ENCODE measurements at places on chromosomes 5 and 9.

DNA sequence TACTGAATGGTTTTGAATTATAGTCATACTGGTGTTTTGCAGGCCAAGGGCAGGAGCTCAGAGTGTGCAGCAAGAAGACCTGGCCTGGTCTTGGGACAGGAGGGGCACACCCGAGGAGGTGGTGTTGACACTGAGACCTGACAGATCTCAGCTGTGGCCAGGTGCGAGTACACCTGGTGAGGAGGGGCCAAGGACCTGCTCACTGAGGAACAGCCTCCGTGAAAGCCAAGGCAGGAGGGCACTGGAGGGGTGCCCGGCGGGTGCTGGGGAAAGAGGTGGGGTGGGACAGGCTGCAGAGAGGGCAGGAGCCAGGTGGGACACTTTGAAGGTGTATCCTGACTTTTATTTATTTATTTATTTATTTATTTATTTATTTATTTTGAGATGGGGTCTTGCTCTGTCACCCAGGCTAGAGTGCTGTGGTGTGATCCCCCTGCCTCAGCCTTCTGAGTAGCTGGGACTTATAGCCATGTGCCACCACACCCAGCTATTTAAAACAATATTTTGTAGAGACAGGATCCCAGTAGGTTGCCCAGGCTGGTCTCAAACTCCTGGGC is 23.3 kb upstream of the LAMC3 start:
- DNase-seq: no peak

DNA sequence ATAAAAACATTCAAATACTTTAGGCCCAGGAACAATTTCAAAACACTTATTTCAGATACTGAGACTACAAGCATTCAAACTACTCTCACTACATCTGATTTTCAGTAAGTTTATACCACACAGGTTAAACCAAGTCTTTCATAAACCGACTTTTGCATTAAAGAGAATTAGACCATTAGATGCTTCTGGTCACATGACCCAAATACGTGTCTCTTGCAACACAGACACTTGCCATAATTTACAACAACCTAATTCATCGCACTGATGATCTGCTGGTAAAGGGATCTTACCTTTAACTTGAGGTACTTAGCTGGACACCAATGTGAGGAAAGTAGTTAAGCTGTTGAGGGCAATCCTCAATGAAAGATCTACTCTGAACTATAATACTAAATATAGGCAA is 3.2 kb downstream of the HNRNPH1 start:
- peak; percentile 22 for DNase-seq

- DNase-seq: no peak
Observed at GRCh38 chr5:179451828-179452196, 98.5 kb upstream of the RUFY1 start.

GRCh38 chr5:132266836-132267160 is 9.3 kb downstream of the PDLIM4 start:
- no peak for DNase-seq

GRCh38 chr5:173554989-173555705 is 61.3 kb downstream of the BOD1 start:
- DNase-seq: no peak

DNA sequence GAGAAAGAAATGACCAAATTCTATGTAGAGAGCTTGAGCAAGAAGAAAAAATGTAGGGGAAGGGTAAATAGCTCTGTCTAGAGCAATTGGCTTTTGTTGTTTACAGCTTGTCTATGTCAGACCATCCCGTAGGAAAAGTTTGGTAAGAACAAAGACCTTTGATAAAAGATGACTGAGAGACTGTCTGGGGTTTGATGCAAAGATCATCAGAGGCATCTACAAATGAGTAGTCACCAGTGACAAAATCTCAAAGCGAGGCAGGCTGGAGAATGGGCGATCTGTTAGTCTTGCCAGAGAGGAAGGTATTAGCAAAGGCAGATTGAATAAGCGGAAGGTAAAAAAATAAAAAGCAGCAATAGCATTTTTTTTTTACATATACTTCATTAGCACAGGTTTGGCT is 125.0 kb upstream of the RASGRF2 start:
- DNase-seq: no peak

GRCh38 chr5:36666986-36667385 is 60.6 kb downstream of the SLC1A3 start:
- DNase-seq: no peak

DNA sequence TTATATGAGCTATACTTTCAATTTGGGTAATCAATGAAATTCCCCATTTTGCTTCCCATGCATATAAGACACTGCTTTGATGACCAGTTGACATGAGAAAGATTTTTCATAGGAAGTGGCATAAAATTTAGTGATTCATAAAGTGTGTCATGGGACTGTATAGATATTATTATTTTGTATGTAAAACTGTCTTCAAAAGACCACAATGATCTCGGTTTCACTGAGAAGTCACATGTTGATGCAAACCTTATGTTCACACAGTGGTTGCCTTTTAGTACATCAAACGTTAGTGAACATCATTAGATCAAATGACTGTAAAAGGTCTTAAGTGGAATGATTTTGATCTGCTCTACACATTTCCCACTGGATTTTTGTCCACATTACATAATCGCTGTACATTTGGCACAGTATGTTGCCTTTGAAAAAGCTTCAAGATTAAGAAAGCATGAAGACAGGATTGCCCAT is 349.2 kb upstream of the MEF2C start:
- DNase-seq: peak; percentile 49

- DNase-seq: no peak
Observed at GRCh38 chr9:100561256-100561655, 16.6 kb upstream of the CAVIN4 start.

- no peak for DNase-seq
Observed at GRCh38 chr5:59115345-59115744, 532.5 kb downstream of the RAB3C start.

GRCh38 chr5:161498531-161498930 is 48.0 kb downstream of the GABRB2 start:
- no peak for DNase-seq

DNA sequence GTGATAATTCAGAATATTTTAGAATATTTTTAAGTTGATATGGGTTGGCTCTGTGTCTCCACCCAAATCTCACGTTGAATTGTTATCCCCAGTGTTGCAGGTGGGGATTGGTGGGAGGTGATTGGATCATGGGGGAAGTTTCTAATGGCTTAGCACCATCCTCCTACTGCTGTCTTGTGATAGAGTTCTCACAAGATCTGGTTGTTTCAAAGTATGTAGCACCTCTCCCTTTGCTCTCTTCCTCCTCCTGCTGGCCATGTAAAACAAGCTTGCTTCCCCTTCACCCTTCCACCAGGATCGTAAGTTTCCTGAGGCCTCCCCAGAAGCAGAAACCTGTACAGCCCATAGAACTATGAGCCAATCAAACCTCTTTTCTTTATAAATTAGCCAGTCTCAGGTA is 214.6 kb upstream of the C9orf72 start:
- peak; percentile 64 for DNase-seq

- peak; percentile 88 for DNase-seq
Observed at GRCh38 chr9:91207729-91208418, 153.8 kb downstream of the AUH start.

DNA sequence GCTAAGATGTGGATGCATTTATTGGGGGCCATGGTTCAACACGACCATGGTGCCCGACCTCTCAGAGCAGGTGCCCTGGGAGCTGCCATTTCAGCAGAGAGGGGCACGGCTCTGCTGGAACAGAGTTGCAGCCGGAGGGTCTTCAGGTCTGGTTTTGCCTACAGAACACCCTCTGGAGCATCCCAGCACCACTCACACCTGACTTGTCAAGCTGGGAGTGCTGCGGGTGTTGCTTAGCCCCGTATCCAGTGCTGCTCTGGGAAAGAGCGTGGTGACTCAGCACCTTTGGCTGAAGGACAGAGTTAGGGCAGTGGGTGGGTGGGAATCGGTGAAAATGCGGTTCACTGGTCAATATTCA is 36.5 kb upstream of the IRX4 start:
- no peak for DNase-seq

GRCh38 chr5:175707751-175708375 is 50.0 kb downstream of the HRH2 start:
- DNase-seq: no peak

- DNase-seq: no peak
Observed at GRCh38 chr9:81384911-81385310, 304.4 kb downstream of the TLE1 start.

DNA sequence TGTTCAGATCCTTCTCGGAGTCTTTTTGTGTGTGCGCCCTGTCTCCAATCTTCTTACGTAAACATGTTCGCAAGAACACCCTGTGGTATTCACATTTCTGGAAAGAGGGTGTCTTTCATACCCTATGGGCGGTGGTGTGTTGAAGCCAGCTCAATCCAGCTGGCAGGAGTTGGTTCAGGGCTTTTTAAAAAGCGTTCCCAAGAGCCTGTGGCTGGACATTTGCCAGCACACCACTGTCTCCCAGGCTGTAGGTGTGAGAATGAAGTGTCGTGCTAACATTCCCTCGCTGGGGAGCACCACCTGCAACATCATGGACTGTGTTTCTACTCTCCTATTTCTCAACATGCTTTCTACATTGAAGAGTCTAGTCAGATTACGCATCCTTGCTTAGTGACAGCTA is 51.7 kb downstream of the S1PR3 start:
- no peak for DNase-seq

DNA sequence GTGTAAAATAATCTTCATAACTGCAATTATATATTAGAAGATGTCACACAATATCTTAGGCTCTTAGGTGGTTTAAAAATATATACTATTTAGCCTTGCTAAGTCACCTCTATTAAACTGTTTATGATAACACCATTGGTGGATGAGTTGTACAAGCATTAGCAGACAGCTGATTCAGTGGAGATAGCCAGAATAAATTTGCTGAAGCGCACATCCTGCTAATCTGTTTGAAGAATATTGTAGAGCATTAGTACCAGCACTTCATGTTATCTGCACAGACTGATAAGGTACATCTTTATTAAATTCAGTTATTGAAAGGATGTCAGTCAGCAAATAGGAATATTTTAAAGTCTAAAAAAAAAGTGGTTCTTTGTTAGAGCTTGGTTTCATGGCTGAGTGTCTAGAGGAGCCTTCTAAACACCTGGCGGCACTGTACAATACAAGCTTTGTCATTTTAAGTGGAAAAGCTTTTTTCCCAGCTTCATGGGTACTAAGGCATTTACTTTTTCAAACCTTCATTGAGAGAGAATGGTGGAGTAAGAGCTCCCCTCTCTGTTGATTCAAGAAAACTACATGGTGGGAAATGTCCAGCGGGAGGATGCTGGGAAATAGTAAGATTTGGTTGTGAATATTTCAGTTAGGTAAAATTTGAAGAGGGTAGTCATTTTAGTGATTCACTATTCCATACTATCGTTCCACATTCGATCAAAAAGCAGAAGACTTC is 275.1 kb downstream of the SLF1 start:
- no peak for DNase-seq

DNA sequence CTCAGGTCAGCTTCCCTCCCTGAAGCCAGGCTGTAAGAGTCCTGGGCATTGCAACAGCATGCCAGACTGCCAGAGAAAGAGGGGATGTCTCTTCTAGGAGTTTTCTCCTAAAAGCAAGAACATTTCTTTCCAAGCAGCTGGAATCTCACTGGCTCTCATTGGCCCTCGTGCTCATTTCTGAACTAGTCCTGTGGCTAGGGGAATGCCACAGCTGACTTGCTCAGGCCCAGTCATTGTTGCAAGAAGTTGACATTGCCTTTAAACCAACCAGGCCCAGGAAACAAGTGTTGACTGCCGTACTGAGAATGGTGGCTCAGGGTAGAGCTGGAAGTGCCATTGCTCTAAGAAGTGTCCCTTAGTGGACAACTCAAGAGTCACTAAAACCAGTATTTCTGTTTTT is 15.0 kb upstream of the CEP120 start:
- DNase-seq: no peak

DNA sequence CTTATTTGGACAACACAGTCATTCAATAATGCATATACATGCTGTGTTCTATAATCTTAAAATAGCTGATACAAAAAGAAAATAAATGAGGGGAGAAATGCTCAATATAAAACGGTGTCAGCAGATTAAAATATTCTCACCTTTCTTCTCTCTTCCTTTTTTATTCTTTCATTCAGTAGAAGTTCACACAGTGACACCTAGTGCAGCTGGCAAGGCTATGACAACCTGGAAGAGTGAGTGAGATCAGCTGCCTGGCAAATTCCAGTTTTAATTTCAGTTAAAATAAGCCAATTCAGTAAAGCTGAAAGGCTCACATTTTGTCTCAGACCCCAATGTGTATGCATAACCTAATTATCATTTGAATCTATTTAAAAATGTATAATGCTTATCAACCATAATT is 150.3 kb downstream of the RASEF start:
- DNase-seq: no peak

GRCh38 chr9:80784647-80785046 is 904.7 kb downstream of the TLE1 start:
- DNase-seq: no peak

- no peak for DNase-seq
Observed at GRCh38 chr5:143427122-143427735, 23.7 kb upstream of the NR3C1 start.

DNA sequence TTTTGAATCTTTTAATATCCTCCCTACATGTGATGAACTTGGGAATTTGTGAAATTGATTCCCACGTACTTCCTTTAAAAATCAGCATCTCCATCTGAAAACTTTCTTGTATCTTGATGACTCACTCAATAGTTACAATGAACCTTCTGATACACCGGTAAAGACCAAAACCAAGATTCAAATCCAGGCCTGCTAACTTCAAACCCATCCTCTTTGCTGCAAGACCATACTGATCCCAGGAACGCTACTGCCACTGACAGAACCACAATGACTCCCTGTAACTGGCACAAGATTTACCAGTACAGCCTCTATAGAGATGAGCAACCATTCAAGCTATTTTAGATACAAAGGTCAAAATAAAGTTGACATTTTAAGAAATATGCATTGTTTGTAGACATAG is 332.9 kb downstream of the DNAH5 start:
- DNase-seq: no peak

- DNase-seq: no peak
Observed at GRCh38 chr5:112061666-112062065, 304.7 kb upstream of the NREP start.

Data from inflammatory macrophage treated with lipopolysaccharide for 4 hours (primary cell).